ENCODE measurements at places on chromosomes 5 and 9.

DNA sequence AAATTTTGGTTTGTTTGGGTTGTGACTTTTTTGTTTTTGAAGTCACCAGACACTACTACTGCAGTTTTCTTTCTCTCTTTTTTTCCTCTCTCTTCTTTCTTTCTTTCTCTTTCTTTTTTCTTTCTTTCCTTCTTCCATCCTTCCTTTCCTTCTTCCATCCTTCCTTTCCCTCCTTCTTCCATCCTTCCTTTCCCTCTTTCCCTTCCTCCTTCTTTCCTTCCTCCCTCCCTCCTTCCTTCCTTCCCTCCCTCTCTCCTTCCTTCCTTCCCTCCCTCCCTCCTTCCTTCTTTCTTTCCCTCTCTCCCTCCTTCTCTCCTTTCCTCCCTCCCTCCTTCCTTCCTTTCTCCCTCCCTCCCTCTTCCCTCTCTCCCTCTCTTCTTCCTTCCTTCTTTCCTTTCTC lies 230.3 kb upstream of the TYRP1 start:
- no peak for DNase-seq

- no peak for DNase-seq
Measured at GRCh38 chr5:160929360-160929759, 77.3 kb upstream of the ATP10B start.

GRCh38 chr9:92722386-92723298 lies 42.0 kb downstream of the BICD2 start:
- DNase-seq, result no peak

GRCh38 chr9:6567140-6567591 lies 78.4 kb downstream of the GLDC start:
- DNase-seq, result peak; percentile 75

GRCh38 chr9:74765481-74765971 lies 122.2 kb downstream of the TRPM6 start:
- DNase-seq, result no peak

- no peak for DNase-seq
Measured at GRCh38 chr5:106894964-106895363, 775.8 kb downstream of the EFNA5 start.

DNA sequence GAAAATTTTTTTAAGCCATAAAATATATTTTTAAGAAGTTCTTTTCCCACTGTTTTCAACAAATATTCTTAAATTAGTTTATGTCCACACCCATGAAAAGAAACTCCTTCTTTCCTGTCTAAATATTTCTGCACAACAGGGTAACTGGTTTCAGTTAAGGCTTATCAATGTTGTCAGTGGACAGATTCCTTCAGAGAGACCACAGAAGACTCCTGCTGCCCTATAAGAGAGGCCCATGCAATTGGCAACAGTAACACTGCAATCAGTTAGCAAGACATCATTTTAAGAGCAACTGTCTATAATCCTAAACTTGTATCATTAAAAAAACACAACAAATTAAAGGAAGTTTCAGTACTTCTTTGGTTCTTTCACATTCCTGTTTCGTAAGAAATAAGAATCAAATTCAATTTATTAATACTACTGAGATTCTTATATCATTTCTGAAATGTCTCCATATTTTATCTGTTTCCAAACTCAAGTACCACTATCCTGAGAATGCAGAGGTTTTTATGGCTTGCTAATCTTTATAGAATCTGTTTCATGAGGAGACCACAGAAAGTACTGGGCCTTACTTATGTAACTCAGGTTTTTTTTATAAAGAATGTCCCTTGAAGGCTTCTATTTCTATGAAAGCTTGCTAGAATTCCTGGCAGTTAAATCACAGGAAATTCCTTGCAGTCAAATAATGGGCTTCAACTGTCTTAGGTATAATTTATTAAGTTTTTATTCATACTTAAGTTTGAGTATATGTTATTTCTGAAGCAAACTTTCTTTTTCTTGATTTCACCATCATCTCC lies 240.2 kb downstream of the RFX3 start:
- no peak for DNase-seq

Measured in Ammon's horn (tissue), 1 donor.